ENCODE measurements at places on chromosomes 7 and 10.

DNA sequence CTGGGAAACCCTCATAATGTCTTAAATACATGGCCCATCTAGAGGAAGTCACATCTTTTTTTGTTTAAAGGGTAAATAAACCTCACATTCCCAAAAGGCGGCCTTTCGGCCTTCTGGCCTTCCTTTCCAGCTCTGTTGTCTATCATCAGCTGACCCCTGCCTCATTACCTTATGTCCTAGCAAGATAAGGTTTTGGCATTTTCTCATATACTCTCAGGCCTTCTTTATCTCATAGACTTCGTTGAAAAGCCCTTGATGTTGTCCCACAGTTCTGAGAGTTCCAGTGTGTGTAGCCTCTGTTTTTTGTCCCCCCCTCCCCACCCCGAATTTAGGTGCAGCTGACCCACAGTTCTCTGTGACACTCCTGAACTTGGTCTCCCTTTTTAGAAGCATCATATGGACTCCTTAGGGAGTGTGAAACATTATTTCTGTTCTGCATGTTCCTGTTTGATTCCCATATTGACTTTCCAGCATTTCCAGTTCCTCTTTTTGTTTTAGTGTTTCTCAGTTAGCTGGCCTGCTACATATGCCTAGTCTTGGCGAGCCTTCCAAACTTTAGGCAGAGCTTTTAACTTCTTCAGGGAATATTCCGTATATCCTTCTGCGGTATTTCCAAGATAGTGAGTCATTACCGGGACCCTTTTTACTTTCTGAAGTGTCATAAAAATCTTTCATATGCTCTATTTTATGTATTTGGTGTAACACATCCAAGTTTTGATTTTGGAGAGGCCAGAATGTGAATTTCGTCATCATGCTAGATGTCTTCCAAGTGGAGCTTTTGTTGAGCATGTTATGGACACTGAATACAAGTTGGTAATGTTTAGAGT lies 138.5 kb downstream of the LRRC4 start:
- DNase-seq = no peak

DNA sequence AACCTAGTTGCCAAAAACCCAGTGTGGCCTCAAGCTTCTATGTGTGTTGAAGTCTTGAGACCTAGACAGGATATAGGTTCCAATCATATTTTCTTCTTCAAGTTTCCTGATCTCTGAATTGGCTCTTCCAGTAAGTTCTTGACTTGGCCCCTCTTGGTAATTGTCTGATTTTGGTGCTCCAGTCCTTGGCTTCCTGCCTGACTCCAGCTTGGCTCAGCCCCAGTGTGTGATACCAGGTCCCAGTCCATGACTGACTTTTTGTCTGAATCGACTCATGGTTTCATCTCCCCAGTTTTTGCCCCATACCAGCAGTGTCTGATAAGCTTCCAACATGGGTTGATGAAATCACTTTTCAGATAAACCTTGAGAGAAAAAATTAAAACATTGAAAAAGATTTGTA lies 72.3 kb downstream of the FAS start:
- DNase-seq = no peak

GRCh38 chr10:85986777-85987176 lies 379.8 kb downstream of the GRID1 start:
- no peak for DNase-seq

GRCh38 chr7:68888971-68889385 lies 709.3 kb upstream of the AUTS2 start:
- DNase-seq = no peak

- no peak for DNase-seq
These were observed 91.4 kb upstream of the MACROH2A2 start for GRCh38 chr10:69960988-69961880.

GRCh38 chr10:49606981-49607535 lies 3.1 kb upstream of the SLC18A3 start:
- peak; percentile 56 for DNase-seq

- no peak for DNase-seq
These were observed 149.3 kb upstream of the SHH start for GRCh38 chr7:155961241-155962190.

DNA sequence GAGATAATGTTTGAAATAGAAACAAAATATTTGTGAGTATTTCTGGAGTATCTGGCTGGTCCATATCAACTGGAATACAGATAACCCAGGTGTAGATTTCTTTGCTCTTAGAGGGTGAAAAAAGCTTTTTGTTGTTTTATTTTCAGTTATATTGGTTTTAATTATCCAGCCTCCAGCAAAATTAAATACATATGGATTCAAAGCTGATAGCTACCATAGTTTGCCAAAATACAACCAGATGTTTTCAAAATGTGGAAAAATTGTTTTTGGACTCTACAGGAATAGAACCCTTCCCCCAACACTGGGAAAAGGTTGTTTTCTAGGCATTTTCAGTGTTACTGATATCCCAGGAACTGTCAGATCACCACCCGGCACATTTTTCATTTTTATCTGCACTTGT lies 30.1 kb downstream of the LRRC17 start:
- no peak for DNase-seq

DNA sequence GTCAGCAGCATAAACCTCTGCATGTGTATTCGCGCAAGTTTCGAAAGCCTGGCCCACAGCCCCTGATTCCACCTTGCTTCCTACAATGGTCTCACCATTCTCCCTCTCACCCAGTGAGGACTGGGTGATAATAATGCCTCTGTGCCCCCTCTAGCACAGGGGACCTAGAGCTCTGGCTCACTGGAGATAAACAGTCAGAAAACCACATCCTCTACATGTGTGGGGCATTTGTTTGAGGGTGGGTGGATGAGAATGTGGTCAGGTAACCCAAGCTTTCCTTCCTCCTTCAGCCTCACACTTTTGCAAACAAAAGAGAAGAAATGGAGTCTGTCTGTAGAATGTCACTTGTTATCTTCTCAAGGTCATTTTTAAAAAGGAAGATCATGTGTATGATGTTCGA lies 373.5 kb downstream of the KCNMA1 start:
- DNase-seq = no peak
